ENCODE measurements at places on chromosomes 16 and 17.

GRCh38 chr17:63405741-63406261 is 40.3 kb downstream of the CYB561 start:
- no peak for DNase-seq

- no peak for DNase-seq
Observed at GRCh38 chr17:7266784-7267183, 4.5 kb upstream of the CLDN7 start.

- no peak for DNase-seq
Observed at GRCh38 chr17:27994586-27994985, 47.9 kb upstream of the NLK start.

DNA sequence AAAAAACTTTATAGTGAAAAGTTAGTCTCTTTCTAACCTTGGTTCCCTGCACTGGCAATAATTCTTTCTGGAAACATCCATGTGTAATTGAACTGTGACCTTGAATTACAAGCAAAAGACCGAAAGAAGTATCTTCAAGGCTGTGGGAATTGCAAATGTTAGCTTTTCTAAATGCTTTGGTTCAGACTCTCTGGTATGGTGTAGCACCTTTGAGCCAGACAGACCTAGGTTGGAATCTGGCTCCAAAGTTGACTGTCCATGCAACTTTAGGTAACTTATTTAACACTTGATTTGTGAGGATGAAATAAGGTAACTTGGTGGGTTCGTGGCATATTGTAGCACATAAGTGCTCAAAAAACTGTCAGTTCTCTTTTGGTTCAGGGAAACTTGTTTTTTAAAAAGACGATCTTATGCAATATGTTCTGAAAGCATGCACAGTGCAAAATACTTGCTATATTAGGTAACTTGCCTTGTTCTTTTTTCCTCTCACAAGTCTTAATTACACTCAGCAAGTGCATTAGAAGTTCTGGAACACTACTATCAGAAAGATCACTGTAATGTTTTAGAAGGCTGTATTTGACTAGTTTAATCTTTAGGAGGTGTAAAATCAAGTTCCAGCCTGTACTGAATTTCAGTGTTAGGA is 46.3 kb downstream of the TANGO6 start:
- DNase-seq = no peak

- DNase-seq = no peak
Observed at GRCh38 chr17:17435323-17435722, 41.5 kb upstream of the MED9 start.

GRCh38 chr16:4944333-4945281 is 7.7 kb upstream of the PPL start:
- no peak for DNase-seq

DNA sequence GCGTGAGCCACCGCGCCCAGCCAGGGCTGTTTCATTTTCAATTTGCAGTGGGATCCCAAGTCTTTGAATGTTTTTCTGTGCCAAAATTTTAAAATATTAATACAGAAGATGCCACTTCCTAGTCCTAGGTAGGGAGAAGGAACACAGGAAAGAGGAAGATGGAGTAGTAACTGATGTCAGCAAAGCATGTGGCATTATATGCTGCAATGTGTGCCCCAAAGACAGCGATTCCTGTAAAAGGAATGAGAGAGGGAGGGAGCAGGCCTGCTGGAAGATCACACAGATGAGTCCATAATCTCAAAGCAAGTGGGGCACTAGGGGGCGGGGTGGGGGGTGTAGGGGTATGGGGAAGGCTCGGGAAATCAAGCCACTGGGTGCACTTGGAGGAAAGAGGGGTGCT is 23.4 kb upstream of the SSTR2 start:
- DNase-seq = no peak

DNA sequence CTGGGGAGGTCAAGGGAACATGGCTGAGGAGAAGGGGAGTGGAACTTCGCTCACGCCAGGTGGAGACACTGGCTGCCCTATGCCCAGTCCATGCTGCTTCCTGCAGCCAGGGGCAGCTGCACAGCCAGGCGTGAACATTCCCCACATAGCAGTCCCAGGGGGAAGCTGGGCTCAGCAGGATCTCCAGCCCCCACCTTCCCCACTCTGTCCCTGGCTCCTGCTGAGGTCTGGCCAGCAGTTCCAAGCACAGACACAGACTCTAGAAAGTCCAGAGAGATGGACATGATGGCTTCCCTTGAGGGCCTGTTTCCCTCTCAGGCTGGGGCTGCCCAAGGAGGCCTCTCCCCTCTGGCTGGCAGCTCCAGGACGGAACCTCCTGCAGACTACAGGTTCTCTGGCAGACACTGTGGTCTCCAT is 9.3 kb downstream of the JUP start:
- no peak for DNase-seq

- peak; percentile 84 for DNase-seq
Observed at GRCh38 chr17:65173284-65173793, 36.2 kb downstream of the RGS9 start.

DNA sequence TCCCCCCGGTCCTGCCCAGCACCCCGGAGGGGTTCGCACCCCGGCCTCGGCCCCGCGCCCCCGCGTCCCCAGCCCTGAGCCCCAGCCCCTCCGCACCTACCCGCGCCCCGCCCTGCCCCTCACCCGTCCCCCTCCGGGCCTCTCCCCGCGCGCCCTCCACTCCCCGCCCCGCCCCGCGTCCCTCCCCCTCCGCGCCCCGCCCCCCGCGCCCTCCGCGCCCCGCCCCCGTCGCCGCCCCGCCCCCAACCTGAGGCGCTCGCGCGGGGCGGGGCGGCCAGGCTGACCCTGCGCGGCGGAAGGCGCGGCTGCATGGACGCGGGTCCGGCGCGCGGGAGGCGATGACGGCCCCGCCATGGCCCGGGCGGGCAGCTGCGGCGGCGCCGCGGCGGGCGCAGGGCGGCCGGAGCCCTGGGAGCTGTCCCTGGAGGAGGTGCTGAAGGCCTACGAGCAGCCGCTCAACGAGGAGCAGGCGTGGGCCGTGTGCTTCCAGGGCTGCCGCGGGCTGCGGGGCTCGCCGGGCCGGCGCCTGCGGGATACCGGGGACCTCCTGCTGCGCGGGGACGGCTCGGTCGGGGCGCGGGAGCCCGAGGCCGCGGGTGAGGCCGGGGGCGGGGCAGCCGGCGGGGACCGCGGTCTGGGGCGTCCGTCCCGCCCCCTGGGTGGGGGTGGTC is at the start of gene SPIRE2:
Gene SPIRE2, plus strand, starts transcription at position 277 of the 671 bp plus-strand sequence. Its CDS starts 76 bp downstream, at position 353.
- DNase-seq = peak; percentile 58

DNA sequence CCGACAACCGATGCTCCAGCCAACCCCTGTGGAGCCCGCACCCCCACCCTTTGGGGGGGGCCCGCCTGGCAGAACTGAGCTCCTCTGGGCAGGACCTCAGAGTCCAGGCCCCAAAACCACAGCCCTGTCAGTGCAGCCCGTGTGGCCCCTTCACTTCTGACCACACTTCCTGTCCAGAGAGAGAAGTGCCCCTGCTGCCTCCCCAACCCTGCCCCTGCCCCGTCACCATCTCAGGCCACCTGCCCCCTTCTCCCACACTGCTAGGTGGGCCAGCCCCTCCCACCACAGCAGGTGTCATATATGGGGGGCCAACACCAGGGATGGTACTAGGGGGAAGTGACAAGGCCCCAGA is 17.9 kb downstream of the NGFR start:
- DNase-seq = no peak

DNA sequence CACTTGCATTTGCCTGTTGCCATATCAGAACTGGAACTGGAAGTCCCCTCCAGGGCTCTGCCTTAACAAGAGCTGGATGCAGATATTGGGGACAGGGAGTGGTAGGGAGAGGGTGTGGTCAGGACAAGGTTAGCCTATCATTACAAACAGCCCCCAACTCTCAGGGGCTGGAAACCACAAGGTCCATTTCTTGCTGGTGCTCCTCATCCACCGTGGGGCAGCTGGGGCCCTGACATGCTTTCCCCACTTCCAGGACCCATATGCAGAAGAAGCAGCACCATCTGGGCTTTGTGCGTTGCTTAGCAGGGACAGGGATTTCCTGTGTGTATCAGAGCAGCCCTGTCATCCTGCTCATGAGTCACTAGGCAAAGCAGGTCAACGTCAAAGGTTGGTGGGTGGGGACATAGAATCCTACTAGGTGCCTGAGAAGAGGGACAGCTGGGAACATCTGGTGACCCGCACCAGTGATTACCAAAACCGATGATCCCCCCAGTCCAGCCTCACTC is 26.9 kb downstream of the RGS9 start:
- peak; percentile 26 for DNase-seq

- DNase-seq = no peak
Observed at GRCh38 chr17:43936434-43936833, 5.8 kb downstream of the PPY start.

DNA sequence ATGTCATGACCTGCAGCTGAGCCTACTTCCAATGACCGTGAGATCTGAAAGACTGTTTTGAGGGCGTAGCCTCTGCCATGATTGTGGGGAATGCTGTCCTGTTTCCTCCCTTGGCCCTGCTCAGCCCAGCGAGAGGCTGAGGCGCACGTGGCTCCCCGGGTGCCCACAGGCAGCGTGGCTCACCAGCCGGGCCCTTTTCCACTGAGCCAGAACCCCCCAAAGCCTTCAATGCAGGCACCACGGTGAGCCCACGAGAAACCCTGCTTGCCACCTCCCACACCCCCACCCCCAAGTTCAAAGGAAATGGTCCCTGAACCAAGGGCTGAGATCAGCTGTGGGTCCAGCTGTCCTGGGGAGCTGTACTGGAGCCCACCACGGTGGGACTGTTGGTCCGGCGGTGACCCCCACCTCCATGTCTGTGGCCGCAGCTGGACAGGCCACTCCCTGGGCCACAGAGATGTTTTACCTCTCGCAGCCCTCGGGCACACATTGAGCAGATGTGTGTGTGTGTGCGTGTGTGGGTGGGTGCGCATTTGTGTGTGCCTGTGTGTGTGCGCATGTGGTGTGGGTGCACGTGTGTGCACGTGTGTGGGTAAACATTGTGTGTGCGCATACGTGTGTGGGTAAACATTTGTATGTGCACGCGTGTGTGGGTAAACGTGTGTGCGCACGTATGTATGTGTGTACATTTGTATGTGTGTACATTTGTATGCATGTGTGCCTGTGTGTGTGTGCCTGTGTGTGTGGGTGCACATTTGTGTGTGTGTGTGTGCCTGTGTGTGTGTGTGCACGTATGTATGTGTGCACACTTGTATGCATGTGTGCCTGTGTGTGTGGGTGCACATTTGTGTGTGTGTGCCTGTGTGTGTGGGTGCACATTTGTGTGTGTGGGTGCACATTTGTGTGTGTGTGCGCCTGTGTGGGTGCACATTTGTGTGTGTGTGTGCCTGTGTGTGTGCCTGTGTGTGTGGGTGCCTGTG is 5.0 kb upstream of the MC1R start:
- DNase-seq = no peak

- DNase-seq = no peak
Observed at GRCh38 chr17:35577830-35578196, 558 bp downstream of the PEX12 start.

- DNase-seq = no peak
Observed at GRCh38 chr16:84614073-84614459, 3.8 kb downstream of the COTL1 start.

GRCh38 chr17:29283496-29283895 is 10.5 kb downstream of the NUFIP2 start:
- DNase-seq = no peak

DNA sequence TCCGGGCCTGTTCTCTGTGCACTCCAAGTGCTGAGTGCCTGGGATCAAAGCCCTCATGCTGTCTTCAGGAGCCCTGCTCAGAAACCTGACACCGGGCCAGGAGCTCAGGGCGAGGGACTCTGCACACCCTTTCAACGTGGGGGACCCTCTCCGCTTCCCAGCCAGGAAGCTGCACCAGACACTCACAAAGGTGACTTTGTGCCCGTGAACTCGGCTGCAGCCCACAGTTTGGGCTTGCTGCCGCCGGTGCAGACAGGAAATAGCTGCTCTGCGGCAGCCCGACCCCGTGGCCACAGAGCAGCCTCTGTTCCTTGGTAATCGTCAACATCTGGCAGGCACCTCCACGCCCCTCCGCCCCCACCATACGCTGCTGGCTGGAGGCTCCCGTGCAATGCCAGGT is 93.4 kb upstream of the METRNL start:
- DNase-seq = peak; percentile 67

- no peak for DNase-seq
Observed at GRCh38 chr16:88195911-88196465, 186.8 kb upstream of the ZNF469 start.

DNA sequence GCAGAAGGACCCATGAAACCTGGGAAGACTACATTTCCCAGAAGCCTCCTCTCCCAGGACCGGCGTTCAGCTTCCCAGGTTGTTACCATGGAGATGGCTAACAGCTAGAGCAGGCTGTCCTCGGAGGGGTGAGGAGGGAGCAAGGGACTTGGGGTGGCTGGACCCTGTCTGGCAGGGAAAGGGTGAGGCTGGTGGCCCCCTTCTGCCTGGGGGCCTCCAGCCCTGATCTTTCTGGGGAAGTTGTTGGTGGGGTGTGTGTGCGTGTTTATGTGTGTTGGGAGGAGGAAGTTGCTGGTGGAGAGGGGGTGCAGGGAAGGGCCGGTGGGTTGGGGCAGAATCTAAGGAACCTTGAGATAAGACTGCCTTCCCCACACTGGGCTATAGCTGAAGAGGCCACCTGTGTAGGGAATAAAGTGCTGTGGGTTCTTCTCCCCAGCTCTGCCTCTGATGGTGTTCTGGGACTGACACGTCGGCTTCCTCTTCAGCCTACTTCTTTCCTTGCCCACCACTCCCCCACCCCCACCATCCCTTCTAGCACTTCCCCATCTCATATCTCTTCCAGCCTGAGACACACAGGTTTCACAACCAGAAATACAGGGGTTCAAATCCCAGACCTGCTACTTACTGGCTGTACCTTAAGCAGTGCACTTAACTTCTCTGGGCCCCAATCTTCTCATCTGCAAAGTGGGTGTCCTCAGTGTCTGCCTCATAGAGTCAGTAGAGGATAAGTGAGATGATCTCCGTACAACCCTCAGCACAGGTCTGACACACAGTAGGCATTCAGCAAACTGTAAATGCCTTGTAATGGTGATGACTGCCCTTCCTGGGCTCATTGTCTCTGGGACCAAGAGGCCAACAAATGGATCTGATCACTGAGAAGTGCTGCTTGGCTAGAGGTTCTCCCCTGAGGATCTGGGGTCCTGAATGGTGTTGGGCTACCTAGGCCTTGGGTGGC is at the start of gene DRC7:
Gene DRC7, plus strand, starts transcription at position 82 of the 955 bp plus-strand sequence. CDS start 3,144 bp downstream, outside the sequence.
- DNase-seq = no peak

DNA sequence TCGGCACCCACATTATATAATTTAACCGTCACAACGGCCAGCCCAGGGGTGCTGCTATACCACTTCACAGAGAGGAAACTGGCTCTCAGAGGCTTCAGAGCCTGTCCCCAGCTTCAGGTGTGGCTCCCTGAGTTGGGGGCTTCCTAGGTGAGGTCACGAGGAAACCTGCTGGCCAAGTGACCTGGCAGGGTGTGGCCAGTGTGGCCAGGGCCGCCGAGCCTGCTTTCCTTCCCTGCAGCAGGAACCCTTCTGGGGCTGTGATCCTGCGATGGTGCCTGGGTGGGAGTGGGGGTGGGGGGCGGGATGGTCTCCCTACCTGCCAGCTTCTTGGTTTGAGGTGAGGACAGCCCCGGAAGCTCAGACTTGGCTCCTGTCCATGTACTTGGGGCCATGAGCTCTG is 39.9 kb downstream of the ADCY7 start:
- no peak for DNase-seq

- DNase-seq = no peak
Observed at GRCh38 chr16:7513429-7513828, 180.8 kb downstream of the RBFOX1 start.

GRCh38 chr17:78886954-78887353 is 16.0 kb downstream of the CEP295NL start:
- no peak for DNase-seq

GRCh38 chr17:12613566-12613965 is 52.1 kb upstream of the MYOCD start:
- DNase-seq = no peak
